ENCODE measurements at places on chromosomes 5 and 9. TPM values are rescaled to one million over a fixed set of nuclear protein-coding genes. Genes with fewer than 3 reads are reported as not detected.

- DNase-seq, result no peak
Observed at GRCh38 chr5:93532370-93532769, 48.6 kb downstream of the NR2F1-AS1 start.

DNA sequence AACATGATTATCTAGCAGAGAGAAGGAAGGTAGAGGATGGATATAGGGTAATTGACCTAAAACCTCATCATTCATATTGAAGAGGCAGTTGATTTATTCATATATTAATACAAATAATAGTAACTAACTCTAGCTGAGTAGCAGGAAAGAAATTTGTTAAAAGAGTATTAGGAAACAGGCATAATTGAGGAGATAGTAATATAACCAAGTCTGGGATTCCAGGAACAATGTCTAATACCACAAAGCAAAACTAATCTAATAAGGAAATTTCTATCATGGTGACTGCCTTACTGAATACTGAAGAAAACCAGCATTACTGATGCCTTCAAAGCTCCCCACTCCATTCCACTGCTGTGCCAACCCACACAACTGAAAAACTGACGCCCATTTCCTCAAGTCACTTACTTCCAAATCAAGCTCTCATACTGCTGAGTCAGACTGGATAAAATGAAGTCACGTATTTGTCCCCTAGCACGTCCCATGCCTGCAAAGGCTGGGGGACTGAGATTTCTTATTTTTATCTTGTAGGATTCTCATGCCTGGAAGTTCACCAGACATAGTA is 153.9 kb downstream of the SMC2 start:
- no peak for DNase-seq

C9orf153 gene
- 0.55 TPM for total RNA-seq

DNA sequence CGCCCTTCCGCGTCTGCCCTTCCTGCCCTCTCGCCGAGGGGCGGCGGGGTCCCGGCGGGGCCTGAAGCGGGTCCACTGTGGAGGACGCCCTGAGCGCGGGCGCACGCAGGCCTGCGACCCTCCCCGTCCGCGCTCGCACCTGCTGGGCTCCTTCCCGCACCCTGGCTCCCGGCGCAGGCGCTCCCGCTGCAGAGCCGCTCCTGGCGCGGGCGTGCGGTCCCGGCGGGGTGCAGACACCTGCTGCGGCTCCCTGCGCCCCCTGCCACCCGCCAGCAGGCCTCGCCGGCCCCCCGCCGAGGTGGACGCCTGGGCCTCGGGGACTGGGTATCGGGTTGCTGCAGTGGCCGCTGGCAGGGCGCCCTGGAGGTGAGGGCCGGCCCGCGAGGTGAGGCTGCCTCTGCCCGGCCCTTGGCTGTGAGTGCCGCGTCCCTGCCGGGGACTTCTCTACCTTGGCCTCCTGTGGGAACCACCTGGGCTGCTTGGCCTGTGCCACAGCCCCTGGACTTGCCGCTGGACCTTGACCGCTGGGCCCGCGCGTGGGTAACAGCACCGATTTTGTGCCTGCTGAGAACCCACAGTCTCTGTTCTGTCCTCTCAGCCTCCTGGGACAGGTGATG is 627 bp downstream of the ARRDC1 start:
- no peak for DNase-seq

OTULINL gene
- total RNA-seq, result 24.7 TPM

GRCh38 chr9:110700953-110701352 is 32.4 kb downstream of the MUSK start:
- no peak for DNase-seq

DIMT1 gene
- 28.4 TPM for total RNA-seq

GRCh38 chr9:118459913-118460312 is 755.7 kb downstream of the TLR4 start:
- no peak for DNase-seq

DNA sequence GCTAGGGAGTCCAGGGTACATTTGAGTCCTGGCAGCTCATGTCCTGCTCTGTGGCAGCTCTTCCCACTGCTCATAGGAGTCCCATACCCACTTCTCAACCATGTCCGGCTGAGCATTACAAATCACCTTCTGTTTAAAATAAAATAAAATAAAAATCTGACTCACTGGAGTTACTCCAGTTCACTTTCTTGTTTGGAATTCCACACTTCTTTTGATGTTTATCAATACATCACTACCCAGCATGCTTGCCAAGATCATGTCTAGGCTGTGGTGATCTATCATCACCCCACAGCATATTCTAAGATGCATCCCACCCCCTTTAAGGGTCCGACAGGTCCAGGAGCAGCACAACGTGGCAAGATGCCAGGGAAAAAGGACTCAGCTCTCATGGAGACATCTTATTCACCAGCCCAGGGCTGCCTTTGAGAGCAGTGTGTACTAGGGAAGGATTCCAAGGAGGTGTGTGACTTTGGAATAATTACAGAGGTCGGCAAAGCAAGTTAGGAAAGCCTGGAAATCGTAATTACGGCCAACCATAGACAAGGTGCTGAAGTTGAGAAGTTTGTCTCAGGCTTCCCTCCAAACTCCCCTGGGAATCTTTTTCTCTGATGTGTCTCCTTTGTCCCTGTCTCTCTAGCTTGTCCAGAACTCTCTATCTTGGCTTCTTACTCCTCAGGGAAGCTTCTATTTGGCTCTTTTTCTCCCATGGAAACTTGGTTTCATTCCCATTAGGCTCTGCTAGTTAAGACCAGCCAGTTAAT is 111.4 kb upstream of the SLC1A3 start:
- DNase-seq, result no peak

CREB3 gene
- total RNA-seq, result 25.6 TPM

DNA sequence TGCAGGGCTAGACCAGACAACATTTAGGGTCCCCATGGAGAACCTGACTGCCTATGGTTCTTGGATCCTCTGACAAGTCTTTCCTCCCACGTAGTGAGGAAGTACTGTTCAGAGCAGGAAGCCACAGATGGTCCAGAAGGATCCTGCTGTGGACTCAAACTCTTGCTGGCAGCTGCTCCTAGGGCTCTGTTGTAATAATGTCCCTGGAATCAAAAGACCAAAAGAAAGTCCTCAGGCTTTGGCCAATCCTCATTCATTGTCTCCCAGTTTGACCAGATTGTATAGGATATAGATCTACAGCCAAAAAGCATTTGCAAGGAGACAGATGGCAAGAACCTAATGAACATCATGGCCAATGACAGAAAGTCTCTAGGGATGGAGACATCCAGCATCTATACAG is 53.9 kb downstream of the SEMA6A start:
- DNase-seq, result no peak

ATOSB gene
- total RNA-seq, result 9.1 TPM

- DNase-seq, result no peak
Observed at GRCh38 chr9:100064872-100065581, 33.8 kb downstream of the ERP44 start.

STRBP gene
- 23.8 TPM for total RNA-seq

FAM221B gene
- total RNA-seq, result not detected

- no peak for DNase-seq
Observed at GRCh38 chr9:77673941-77674791, 26.0 kb upstream of the GNA14 start.

SOHLH1 gene
- total RNA-seq, result not detected

DNA sequence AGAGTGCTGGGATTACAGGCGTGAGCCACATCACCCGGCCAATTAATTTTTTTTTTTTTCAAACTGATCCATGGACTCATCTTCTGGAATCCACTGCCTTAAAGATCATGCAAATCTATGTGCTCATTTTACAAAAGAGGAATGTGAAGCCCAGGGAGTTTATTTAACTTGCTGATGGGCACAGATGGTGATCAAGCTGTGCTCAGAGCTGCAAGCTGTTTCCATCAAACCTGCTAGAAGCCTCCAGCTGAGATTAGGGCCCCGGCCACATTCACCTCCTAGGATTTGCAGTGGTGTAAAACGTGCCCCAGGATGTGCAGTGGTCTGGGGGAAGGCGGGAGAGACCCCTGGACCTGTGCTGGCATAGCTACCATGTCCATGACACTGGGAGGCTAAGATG is 56.1 kb upstream of the TUT7 start:
- no peak for DNase-seq

PRRT1B gene
- not detected for total RNA-seq

DNA sequence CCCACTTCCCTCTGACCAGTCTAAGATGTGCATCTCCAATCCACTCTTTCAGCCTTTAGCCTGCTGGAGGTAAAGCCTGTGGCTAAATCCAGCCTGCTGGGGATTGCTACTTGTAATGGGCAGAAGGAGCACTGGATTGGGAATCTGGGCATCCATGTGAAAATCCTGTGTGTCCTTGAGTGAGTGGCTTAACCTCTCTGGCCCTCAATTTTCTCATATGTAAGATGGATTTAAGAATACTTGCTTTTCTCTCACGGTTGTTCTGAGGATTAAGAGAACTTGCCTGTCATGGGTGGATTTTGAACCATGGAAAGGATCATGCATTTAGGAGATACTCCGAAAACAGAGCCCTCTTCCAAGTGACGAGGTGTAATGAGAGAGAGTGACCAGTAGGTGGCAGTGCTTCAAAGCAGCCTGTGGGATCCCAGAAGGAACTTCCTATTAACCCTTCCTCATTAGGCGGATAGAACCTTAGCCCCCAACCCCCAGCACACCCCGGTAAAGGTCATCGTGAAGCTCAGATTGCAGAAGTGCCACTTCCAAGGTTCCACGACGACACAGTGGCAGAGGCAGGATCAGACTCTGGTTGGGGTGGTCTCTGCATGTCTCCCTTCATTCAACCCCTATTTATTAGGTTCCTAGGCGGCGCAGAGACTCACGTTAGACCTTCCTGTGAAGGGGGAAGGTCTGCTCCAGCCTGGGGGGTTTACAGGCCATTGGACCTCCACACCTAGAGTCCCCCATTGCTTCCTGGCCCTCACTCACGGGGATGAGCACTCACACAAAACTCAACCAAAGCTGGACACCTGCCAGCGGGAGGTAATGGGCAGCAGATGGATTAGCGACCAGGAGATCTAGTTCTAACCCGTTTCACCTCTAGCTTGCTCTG is 68.7 kb upstream of the ZNF618 start:
- peak; percentile 12 for DNase-seq

PGM5 gene
- total RNA-seq, result not detected

DNA sequence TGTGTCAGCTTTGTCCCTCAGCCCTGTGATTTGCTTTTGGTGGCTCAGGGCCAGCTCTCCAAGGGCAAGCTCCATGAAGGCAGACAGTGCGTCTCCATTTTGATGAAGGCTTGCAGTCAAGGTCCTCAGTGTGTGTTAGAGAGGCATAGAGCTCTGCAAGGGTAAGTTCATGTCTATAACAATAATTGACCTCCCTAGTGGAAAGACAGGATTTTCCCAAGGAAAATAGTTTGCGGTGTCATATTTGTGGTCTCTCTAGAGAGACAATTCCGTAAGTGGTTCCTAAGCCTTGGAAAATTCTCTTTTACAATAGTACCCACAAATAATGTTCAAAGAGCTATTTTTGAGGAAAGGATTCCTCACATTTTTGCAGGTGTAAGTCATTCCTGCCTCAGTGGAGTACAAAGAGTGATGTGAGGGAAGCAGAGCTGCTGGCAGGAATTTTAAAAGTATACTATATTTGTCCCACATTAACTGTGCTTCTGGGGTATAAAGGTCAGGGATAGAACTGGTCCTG is 40.2 kb downstream of the SLC1A3 start:
- DNase-seq, result no peak

DNA sequence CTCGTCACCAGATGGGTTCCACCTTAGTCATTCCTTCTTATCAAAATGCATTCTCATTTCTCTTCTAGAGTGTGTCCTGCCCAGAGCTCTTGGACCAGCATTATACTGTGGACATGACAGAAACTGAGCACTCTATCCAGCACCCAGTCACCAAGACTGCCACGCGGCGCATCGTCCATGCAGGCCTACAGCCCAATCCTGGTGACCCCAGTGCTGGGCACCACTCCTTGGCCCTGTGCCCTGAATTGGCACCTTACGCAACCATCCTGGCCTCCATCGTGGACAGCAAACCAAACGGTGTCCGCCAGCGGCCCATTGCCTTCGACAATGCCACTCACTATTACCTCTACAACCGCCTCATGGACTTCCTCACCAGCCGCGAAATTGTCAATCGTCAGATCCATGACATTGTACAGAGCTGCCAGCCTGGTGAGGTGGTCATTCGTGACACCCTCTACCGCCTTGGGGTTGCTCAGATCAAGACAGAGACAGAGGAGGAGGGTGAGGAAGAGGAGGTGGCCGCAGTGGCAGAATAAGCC is 34.6 kb downstream of the CSF1R start:
- no peak for DNase-seq

CPLANE1 gene
- total RNA-seq, result 6.5 TPM

TSSK1B gene
- total RNA-seq, result not detected

DNA sequence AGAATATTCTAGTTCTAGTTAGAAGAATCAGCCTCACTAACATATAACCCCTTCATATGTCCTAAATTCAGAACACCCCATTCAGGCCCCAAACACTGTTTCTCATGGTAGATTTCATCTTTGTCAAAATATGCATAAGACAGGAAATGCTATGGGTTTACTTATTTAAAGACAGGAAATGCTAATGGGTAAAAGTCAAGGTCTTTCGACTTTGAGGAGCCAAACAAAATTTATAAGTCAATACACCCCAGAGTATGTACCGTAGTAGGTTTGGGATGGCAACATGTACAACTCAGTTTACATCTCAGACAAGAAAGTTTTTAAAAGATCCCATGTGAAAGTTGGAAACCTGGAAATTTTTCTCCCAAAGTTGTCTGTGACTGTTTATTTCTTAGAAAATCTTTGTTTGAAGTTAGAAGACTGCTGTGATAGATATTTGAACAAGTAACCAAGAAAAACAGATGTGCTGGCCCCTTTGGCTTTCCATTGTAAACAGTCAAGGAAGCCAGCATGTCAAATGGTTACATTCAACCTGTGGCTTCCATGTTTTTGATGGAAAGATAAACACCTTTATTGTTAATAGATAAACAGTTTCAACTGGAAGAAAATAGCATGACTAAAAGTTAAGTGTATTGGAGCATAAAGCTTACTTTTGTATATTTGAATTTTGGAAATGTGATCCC is 102.2 kb downstream of the INIP start:
- no peak for DNase-seq

SPATA31E1 gene
- not detected for total RNA-seq

DNA sequence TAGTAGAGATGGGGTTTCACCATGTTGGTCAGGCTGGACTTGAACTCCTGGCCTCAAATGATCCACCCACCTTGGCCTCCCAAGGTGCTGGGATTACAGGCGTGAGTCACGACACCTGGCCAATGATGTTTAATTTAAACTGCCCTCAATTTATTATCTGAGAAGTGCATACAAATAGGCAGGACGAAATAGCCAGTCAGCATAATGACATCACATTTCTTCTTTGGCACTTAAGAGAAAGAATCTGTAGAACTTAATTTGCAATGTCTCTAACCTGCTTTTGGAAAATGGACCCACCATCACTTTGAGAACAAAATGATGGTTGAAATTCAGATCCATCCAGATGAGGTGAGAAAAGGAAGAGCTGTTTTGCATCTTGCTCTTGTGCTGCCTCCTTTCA is 52.5 kb upstream of the ZNF608 start:
- DNase-seq, result no peak

ALDH1B1 gene
- 4.1 TPM for total RNA-seq

PDE6A gene
- total RNA-seq, result not detected

- no peak for DNase-seq
Observed at GRCh38 chr5:133991171-133991910, 13.4 kb downstream of the VDAC1 start.

DNA sequence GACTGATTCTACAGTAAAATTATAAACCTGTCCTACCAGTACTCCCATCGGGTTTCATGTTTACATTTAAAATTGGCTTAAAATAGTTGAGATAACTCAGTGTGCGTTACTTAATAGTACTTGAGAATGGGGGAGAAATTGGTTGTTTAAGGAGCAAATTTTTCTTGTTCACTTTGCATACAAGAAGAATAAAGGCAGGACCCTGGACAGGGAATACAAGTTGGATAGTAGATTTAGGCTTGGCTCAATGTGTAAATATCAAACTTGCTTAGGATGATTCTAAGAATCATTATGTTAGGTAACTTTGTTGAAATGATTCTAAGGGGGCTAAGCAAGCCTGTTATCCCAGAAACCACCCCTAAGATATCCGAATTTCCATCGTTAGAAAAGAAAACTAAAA is 448.4 kb upstream of the TLE4 start:
- no peak for DNase-seq
